Muscle of leg (tissue), 16 donors: ENCODE measurements at places on chromosomes 16 and 17. TPM values are rescaled to one million over a fixed set of nuclear protein-coding genes. Genes with fewer than 3 reads are reported as not detected.
A peak's percentile ranks its signal among the peaks of the same experiment; 100 is the strongest.

DNA sequence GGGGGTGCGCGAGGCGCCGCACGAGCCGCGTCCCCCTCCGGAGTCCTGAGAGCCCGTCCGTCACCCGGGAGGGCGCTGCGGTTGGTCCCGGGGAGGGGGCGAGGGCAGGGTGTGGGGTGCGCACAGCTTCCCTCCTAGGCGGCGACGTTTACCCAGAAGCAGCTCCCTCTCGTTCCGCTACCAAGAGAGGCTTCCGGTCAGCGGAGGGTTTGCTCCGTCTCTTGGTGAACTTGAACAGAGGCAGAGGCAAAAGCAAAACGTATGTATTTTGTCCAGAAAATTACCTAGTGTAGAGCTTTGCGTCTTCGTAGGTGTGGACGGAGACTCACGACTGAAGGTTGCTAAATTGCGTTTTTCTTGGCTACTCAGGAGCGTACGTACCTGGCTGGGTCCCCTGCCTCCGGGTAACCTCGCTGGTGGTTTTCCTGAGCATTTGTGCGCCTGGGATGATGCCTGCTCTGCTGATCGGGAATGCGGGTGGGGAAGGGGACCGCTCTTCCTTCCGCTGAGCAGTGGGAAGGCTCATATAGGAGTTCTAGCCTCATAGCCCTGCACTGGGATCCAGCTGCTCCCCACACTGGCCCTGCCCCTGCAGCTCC lies 833 bp downstream of the WSCD1 start:
- H3K4me3 ChIP-seq: peak overlapping the region; percentile 54
- peak overlapping the region; percentile 70 for H3K27ac ChIP-seq
- DNase-seq: peak; percentile 34
- peaks cover 6% of the 10 kb centered on the region for H3K36me3 ChIP-seq
- peaks cover 59% of the 10 kb centered on the region for H3K4me1 ChIP-seq

Gene VMO1
- 8.2 TPM for total RNA-seq

GRCh38 chr16:4285167-4285566 lies 12.3 kb upstream of the TFAP4 start:
- no peak for DNase-seq
- H3K27me3 ChIP-seq: peaks cover 5% of the 10 kb centered on the region
- peaks cover 8% of the 10 kb centered on the region for H3K4me1 ChIP-seq
- H3K4me3 ChIP-seq: no peak overlapping the region
- H3K36me3 ChIP-seq: no peaks in the 10 kb centered on the region
- H3K27ac ChIP-seq: no peak overlapping the region

GRCh38 chr17:50871898-50872297 lies 5.7 kb upstream of the TOB1 start:
- H3K36me3 ChIP-seq: no peaks in the 10 kb centered on the region
- peaks cover 11% of the 10 kb centered on the region for H3K4me1 ChIP-seq
- no peak for DNase-seq
- no peak overlapping the region for H3K4me3 ChIP-seq

DNA sequence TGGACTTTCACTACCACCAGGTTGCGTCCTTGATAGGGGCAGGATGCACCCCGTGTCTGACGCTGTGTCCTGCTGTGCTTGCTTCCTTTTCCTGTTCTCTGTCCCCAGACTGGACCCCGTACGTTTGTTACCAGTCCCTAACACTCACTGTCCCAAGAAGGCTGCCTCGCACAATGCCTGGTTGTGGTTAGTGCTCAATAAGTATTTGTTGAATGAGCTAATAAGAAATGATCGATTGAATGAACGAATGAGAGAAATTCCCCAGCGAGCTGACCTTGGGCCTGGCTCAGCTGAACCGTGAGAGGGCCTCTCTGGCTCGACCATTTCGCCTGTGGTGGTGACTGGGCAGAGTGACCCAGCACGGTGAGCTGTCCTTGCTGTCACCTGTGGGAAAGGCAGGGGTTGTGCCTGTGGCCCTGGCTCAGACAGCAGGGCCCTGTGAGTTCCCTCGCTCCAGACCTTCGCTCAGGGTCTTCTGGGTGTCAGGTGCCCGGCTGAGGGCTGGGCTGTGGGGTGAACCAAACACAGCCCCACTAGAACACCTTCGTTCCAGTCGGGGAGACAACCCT lies 20.9 kb downstream of the CMIP start:
- no peaks in the 10 kb centered on the region for H3K27me3 ChIP-seq
- H3K4me1 ChIP-seq: peaks cover 15% of the 10 kb centered on the region
- no peak overlapping the region for H3K27ac ChIP-seq
- peaks cover 2% of the 10 kb centered on the region for H3K36me3 ChIP-seq

DNA sequence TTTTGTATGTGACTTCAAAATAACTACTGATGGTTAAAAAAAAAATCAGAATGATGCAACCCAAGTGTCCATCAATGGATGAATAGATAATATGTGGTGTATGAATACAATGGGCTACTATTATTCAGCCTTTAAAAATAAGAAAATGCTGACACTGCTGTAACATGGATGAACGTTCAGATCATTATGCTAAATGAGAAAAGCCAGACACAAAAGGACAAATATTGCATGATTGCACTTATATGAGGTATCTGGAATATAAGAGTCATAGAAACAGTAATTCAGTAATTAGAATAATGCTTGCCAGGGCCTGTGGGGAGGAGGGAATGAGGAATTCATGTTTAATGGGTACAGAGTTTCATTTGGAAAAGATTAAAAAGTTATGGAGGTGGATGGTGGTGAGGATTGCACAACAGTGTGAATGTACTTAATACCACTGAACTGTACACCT lies 25.4 kb downstream of the TENT4B start:
- no peak overlapping the region for H3K4me3 ChIP-seq
- peaks cover 3% of the 10 kb centered on the region for H3K36me3 ChIP-seq
- DNase-seq: no peak
- H3K4me1 ChIP-seq: no peaks in the 10 kb centered on the region
- no peaks in the 10 kb centered on the region for H3K27me3 ChIP-seq

Gene RGS11
- total RNA-seq: 1.2 TPM
